NCI-H2081 treated with DMSO at 0.1 percent for 48 hours (cell line): ENCODE measurements at places on chromosomes 2 and 18.
A peak's percentile ranks its signal among the peaks of the same experiment; 100 is the strongest.

DNA sequence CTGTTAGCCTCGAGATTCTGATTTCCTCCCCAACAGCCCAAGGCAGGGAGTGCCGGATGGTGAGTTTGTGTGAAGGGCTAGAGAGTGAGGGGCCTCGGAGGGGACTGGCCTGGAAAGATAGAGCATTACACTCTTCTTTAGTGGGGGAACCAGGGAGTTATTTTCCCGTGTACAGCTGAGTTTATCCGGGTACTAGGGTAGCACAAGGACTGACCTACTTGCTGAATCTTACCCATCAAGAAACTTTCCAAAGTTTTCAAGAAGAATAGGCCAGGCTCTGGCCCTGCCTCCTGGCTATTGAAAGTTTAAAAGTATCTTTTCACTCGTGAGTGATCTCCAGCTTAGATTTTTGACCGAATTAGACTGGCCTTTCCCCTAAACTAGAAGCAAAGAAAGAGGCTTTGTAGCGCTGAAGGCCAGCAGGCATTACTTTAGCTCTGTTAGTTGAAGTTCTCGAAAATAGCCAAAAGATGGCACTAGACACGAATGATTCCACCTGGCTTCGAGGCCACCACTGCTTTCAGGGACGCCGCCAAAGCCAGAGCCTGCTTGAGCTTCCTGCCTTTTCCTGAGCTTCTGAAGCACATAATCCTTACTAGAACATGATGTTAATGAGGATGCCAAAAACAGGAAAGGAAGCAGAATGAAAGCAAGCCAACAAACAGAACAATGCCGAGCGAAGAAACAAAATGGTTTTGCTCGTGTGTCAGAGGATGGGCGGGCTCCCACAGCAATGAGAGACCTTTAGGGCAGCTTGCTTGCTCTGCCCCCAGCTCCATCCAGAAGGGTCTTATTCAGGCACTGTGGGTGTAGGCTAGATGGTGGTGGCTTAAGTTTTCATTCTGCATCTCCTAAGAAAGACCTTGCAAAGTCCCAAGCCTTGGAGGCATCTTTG lies 55.8 kb downstream of the TSN start:
- peak; percentile 37 for DNase-seq

DNA sequence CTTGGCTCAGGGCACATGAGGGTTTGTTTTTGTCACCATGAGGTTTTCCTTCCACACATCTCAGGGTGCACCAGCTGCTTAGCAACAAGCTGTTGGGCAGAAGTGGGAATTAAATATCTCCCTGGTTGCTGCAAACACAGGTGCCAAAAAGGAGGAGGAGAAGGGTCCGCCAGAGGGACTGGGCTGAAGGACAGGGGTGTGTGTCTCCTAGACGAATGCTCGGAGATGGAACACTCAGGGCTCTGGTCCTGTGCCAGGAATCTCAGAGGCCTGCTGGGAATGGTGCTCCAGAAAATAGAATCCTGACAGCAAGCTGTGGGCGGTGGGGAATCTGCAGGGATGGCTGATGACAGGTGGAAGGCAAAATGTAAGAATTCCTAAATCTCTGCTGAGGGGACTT lies 94.5 kb downstream of the VSNL1 start:
- DNase-seq, result no peak

- DNase-seq, result no peak
Observed at GRCh38 chr2:29226375-29226774, 111.2 kb downstream of the CLIP4 start.

DNA sequence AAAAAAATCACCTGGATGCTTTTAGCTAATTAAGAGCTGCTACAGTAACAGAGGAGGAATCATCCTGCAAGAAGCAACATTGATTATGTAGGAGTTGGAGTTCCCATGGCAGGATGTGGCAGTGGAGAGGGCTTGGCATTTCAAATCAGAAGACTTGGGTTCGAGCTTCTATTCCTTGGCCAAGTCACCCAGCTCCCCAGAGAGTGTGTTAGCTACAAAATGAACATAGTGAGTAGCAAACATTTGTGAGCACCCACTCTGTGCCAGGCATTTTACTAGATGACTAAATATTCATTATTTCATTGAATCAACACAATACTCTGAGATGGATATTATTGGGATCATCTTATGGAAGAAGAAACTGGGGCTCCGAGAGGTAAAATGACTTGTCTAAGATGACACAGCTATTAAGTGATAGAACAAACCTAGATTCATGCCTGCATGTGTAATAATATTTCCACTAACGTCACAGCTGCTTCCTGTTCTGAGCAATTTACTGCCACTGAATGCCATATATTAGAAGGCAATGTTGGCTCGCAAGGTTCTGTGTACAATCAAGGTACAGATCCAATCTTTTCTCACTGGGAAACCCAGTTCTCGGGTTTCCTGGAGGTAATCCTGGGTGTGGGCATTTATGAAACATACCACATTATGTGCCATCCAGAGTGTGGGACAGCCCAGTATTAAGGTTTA lies 18.0 kb downstream of the NTSR2 start:
- no peak for DNase-seq

DNA sequence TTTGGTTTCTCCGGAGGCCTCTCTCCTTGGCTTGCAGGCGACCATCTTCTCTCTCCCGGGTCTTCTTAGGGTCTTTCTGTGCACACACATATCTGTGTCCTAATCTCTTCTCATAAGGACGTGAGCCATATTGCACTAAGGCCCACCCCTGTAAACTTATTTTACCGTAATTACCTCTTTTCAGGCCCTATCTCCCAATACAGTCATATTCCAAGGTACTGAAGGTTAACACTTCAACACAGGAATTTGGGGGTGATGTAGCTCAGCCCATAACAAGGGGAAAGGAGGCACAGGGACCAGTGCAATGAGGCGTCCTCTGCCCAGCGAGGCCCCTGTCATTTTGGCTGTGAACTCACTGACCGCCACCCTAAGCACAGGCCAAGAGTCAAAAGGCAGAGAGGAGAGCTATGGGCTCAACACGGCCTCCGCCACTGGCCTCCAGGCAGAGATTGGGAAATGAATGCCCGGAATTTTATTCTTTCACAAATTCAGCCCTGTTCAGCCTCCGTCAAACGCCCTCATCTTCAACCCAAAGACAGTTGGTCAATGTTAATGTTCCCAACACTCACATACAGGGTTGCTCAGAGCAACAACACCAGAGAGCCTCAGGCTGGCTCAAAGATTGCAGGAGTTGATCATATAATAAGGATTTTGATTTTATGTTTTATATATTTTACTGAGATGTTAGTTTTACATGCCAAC lies 15.9 kb upstream of the NMUR1 start:
- DNase-seq, result no peak
